Epithelial cell of proximal tubule (primary cell): ENCODE measurements at places on chromosomes 11 and 22. TPM values are rescaled to one million over a fixed set of nuclear protein-coding genes. Genes with fewer than 3 reads are reported as not detected.

CD59 gene
- 427 and 615 TPM in 2 replicates for total RNA-seq

SLC43A1 gene
- total RNA-seq: 3.6 and 9.0 TPM in 2 replicates

KCNJ1 gene
- total RNA-seq: not detected in 2 replicates

C11orf16 gene
- not detected in 2 replicates for total RNA-seq

SLC5A1 gene
- not detected in 2 replicates for total RNA-seq

MS4A12 gene
- not detected in 2 replicates for total RNA-seq

HBB gene
- total RNA-seq: not detected in 2 replicates

BDNF gene
- total RNA-seq: 5.8 and 9.5 TPM in 2 replicates

SERPING1 gene
- total RNA-seq: 1.8 and 49.8 TPM in 2 replicates

PVALB gene
- not detected in 2 replicates for total RNA-seq

BCO2 gene
- 0.29 and 0.52 TPM in 2 replicates for total RNA-seq

ACR gene
- not detected in 2 replicates for total RNA-seq

PANX2 gene
- 0.07 and 0.12 TPM in 2 replicates for total RNA-seq

SOX10 gene
- total RNA-seq: not detected in 2 replicates

F2 gene
- total RNA-seq: 0.17 TPM in 1 of 2 replicates, not detected in the other

SCN4B gene
- under 0.01 TPM in 1 of 2 replicates, not detected in the other for total RNA-seq

ANO1 gene
- 0.07 and 1.2 TPM in 2 replicates for total RNA-seq

SEPTIN5 gene
- 3.7 and 3.9 TPM in 2 replicates for total RNA-seq

ZNF215 gene
- total RNA-seq: 2.8 and 5.6 TPM in 2 replicates

MMP10 gene
- 0.29 and 0.80 TPM in 2 replicates for total RNA-seq

BIK gene
- 12.4 and 18.3 TPM in 2 replicates for total RNA-seq

LRP5 gene
- 22.4 and 31.4 TPM in 2 replicates for total RNA-seq

TESMIN gene
- 7.5 and 8.2 TPM in 2 replicates for total RNA-seq

RFPL1 gene
- not detected in 2 replicates for total RNA-seq

PACSIN3 gene
- total RNA-seq: 66.7 and 74.4 TPM in 2 replicates

CCDC73 gene
- not detected in 2 replicates for total RNA-seq

MRGPRX4 gene
- total RNA-seq: not detected in 2 replicates
